ENCODE measurements at places on chromosomes 4 and X.

- DNase-seq: no peak
These were observed 149.3 kb downstream of the PALLD start for GRCh38 chr4:168646001-168646768.

- DNase-seq: no peak
These were observed 25.5 kb downstream of the SMIM14 start for GRCh38 chr4:39613093-39613656.

DNA sequence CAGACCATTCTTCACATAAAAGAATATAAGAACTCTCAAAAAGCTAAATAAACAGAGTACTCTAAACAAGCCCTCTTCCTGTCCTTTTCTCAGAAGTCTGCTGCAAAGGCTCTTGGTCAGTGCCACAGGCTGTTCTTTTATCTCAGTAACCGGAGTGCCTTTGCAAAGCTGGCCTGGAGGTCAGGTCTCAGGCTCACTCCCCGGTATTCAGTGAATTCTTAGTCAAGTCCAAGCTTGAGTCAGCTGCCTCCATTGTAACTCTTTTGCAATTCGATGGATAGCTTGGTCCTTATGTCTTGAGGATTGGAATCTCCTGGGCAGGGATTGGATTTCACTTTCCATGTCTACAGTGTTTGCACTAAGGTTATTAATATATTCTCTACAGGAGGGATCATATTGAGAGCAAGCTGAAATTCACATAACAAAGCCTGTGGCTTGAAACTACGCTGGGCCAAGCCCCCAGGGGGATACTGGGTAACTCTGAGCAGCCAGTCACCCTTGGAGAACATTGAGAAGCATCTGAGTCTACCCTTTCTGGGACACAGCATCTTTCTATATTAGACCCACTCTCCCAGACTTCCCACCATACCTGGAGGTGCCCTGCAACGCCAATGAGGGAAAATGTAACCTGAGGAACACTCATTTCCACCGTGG lies 10.0 kb upstream of the HS6ST2 start:
- DNase-seq: no peak

DNA sequence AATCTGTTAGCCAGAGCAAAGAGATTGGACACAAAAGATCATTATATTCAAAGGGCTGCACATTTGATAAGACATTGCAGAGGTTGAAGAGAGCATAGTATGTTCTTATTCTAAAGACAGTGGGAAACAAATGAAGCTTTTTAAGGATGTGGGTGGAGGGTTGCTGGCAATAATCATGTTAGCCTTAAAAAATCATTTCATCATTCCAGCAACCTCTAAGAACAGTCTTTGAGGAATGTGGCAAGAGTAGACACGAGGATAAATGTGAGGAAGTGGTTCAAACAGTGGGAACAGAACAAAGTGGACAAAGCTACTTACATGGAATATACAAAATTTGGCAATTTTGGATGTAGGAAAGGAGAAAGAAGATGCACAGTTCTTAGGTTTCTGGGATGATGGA lies 167.3 kb upstream of the SPRY1 start:
- no peak for DNase-seq

DNA sequence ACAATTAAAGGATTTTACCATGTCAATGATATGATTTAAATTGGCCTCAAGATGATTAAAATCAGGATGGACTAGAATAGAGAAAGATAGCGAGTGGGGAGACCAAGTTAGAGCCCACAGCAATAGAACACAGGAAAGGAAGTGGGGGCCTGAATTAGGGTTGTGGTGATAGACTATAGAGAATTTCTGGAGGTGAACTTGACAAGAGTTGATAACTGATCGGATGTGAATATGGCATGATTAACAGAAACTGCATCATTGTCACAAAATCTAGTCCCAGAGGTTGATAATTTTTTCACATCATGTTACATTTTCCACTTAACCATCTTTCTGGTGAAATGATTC lies 26.3 kb upstream of the TRPC3 start:
- DNase-seq: no peak

- DNase-seq: no peak
These were observed 132.3 kb downstream of the NDST4 start for GRCh38 chr4:114980932-114981708.

DNA sequence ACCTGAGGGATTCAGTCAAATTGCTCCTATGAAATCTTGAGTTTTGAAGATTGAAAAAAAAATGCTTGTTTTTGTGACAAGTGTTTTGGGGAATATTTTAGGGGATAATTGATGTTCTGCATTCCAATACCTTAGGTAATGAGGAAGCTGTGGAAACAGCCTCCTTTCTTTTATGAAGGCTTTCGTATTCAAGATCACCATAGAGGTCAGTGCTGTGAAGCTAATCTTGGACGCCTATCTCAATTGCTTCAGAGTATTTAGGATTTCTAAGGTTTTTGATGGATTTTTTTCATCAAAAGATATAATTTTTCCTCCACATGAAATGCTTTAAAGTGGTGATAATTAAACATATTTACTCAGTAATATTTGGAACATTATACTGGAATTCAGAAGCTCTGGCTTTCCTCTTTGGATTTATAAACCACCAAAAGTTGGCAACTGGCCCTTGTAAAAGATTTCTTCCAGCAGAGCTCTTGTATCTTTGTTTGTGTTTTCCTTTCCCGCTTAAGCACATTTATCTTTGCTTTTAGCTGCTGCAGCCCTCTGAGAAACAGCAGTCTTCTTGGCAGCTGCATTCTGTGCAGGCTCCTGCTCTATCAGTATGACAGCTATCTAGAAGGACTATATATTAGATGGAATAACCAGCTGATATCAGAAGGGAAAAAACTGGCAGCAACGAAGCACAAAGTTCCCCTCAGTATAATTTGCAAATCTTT lies 63.7 kb downstream of the HMGB2 start:
- DNase-seq: peak; percentile 64

DNA sequence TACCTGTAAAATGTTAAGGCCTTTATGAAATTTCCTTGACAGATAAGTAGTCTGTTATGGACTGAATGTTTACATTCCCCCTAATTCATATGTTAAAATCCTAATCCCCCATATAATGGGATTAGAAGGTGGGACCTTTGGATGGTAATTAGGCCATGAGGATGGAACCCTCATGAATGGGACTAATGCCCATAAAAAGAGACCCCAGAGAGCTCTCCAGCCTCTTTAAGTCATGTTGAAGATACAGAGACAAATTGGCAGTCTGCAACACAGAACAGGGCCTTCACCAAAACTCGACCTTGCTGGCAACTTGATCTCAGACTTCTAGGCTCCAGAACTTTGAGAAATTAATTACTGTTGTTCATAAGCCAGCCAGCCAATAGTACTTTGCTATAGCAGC lies 1344.5 kb upstream of the PCDH7 start:
- no peak for DNase-seq

DNA sequence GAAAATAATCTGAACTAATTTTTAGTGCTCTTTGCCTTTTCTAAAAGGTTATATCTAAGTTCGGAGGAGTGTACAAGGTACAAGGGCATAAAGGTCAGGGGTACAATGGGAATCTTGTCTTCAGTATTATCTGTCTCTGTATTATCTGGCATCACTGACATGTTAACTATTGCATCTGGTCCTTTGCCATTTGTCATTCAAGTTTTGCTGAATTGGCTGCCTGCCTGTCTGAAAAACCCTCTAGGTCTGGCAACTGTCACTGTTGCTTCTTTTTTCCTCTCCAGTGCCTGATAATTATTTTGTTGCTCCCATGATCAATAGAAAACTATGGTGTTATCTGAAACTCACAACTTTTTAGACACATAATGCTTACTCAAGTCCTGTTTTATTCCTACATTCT lies 112.5 kb upstream of the STK26 start:
- no peak for DNase-seq

- DNase-seq: no peak
These were observed 200.2 kb upstream of the FAM47A start for GRCh38 chrX:34332334-34332733.

DNA sequence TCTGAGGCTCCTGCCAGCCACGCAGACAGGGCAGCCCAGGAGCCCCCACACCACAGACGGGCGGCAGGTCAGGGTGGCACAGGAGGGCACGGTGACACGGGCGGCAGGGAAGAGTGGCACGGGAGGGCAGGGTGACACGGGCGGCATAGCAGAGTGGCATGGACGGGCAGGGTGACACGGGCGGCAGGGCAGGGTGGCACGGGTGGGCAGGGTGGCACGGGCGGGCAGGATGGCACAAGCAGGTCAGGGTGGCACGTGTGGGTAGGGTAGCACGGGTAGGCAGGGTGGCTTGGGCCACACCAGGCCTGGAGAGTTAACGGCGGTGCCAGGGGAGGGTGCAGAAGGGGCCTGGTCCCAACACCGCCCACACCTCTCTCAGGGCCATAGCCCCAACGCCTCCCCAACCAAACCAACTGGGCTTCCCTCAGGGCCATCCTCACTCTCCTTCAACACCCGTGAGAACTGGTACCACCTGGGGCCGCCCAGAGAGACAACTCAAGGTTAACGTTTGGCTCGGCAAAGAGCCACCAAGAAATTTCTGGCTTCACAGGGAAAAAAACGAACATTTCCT lies 3.4 kb downstream of the CTBP1 start:
- no peak for DNase-seq

DNA sequence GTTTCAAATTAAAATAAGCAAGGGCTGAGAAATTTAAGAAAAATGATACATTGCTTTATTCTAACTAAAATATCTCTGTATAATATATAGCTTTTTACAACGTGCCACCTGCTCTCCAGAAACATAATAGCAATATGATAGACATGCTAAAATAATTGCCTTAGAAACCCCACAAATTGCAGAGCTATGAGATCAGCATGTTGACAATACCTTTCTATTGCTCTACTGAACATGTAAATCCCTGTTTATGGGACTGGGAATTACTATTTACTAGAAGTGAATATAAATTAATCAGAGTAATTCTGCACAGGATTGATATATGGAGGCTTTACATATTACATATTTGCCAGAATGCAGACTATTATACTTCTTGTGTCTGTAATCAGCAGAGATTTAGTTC lies 1831.1 kb upstream of the IGFBP7 start:
- no peak for DNase-seq

- no peak for DNase-seq
These were observed 25.1 kb upstream of the APLN start for GRCh38 chrX:129679901-129680300.

DNA sequence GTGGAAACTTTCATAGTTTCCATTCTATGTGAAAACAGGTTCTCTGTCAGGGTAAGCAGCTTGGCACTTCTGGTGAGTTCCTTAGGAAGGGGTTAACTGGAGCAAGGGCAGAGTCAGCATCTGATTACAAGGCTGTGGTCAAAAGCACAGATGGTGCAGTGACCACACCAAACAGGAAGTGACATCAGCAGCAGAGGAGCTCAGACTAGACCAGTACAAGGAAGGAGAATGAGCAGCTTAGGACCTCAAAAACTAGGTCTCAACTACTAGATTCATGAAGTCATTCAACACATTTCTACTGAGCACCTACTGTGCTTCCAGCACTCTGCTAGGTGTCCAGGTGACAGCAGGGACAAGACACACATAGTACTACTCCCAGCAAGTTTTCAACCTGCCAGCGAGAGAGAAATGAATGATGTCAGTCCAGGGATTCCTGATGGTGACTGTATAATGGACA lies 130.2 kb downstream of the AMELX start:
- peak; percentile 52 for DNase-seq

- no peak for DNase-seq
These were observed 119.2 kb downstream of the CORIN start for GRCh38 chr4:47718696-47719095.

- DNase-seq: no peak
These were observed 26.0 kb downstream of the MANBA start for GRCh38 chr4:102734591-102735385.

GRCh38 chr4:114296126-114296525 lies 302.5 kb upstream of the UGT8 start:
- no peak for DNase-seq

- DNase-seq: no peak
These were observed 11.0 kb downstream of the FAT4 start for GRCh38 chr4:125325733-125326132.

DNA sequence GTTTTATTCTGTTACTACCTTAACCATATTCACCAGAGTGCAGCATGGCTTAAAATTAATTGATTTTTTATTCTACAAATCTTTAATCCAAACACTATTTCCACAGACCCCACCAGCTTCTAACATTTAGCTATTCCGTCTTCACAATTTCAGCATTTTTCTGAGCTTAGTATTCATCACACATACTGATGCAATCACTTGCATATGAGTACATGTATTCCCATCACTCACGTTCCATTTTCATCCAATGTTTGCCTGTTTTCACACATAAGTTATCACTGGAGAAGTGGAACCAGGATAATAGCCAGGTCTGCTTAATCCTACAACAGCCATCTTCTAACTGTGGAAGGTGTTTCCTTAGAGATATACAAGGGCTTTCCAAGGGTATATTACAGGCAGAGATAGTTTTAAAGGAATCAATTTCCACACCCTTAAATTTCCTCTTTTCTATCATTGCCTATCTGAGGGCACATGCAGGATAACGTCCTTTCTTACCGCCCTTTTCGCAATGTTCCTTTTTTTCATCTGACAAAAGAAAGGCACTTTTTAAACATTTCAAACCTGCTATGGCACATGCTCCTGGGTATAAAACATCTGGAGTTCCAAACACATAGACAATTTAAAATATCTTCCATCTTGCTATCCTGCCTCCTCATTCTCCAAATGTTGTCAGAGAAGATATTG lies 115.8 kb downstream of the CORIN start:
- no peak for DNase-seq

- no peak for DNase-seq
These were observed 107.7 kb downstream of the CAMK2D start for GRCh38 chr4:113653871-113654270.

- DNase-seq: no peak
These were observed 1485.6 kb downstream of the PCDH19 start for GRCh38 chrX:98924511-98924910.

GRCh38 chr4:34731070-34731469 lies 1513.2 kb downstream of the ARAP2 start:
- DNase-seq: peak; percentile 12

- no peak for DNase-seq
These were observed 16.6 kb downstream of the ENPEP start for GRCh38 chr4:110492522-110492921.

DNA sequence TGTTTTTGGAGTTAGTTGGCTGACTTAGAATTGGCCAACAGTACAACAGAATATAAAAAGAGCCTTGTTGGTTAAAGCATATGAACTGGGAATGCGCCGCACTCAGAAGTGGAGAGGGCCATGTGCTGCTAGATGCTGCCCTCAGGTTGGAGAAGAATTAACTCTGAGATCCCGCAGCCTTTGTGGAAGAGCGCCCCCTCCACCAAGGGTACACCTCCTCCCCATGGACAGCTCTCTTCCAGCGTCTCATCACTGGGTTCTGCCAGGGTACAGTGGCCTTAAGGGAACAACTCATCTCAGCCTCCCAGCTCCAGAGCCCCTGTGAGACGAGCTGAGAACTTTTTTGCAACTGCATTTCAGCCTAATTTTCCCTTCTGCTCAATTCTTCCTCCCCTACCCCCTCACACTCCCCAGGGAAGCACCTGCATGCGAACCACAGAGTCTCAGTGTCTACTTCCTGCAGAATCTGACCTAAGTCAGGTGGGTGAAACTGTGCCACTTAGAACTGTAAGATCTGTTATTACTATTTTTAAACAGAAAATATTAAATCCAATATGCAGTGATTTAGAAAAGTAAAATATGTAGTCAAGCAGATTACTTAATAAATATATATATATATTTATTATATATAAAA lies 380.6 kb downstream of the RAB28 start:
- DNase-seq: no peak

GRCh38 chr4:84691170-84691691 lies 108.3 kb downstream of the CDS1 start:
- DNase-seq: peak; percentile 83

Measured in astrocyte of the cerebellum (primary cell).